ENCODE measurements at places on chromosomes 5 and 9.

- DNase-seq: no peak
Measured at GRCh38 chr5:9149988-9150387, 395.9 kb downstream of the SEMA5A start.

GRCh38 chr5:179577286-179577960 lies 27.1 kb downstream of the RUFY1 start:
- no peak for DNase-seq

- no peak for DNase-seq
Measured at GRCh38 chr9:76725011-76725546, 39.2 kb upstream of the PCA3 start.

DNA sequence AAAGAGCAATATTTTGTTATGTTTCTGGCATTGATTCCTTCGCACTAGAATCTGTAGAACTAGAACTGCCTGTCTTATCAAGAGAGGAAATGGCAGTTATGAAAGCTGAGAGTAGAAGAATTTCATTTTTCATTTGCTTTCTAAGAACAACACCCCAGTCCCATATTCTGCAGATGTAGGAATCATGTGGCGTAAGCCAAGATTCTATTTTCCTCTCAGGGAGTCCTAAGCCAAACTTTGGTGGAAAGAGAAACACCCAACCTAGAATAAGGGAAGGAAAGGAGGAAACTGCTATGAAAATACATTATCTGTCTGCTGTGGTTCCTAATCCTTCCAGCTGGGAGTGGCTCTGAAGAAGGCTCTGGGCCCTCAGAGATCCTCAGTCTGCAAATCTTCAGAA lies 1176.9 kb upstream of the C9orf72 start:
- DNase-seq: no peak

DNA sequence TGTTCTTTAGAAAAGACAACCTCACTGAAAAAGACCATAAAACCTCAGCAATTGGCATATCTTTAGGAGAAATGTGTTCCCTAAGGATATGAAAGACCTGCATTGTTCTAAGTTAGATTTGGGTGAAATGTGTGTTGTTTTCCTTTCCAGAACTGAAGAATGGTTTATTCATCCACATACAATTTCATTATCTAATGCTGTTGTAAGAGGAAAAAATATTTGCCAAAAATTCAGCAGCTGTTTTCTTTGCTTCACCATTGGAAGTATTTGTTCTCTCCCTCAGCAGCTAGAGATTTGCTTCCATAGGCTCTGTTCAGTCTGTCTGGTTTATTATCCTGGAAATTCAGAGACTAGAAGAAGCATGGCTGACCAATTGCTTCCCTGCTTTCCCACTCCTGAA lies 150.9 kb downstream of the ISOC1 start:
- DNase-seq: no peak

DNA sequence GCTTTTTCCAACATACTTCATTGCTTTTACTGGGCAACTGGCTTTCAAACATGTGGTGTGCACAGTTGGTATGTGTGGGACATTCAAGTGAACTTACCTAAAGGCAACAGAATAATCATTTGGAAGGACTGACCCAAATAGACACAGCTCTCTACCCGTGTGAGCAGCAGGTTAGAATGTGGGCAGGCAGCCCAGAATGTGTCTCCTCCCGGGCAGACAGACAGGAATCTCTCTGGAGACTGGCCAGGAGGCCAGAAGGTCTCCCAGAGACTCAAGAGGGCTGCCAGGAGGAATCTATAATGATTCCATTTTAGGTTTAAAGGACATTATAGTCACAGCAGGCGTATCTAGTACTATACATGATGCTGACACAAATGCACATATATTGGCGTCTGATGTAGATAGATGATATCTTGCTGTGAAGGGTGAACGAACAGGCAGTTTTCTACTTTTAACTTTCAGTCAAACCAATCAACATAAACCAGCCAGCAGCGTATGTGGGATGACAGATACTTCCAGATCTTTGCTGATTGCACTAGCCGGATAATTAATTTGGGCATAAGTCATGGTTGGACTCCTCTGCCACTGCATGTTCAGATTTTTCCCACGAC lies 297.4 kb upstream of the ZNF608 start:
- DNase-seq: no peak

DNA sequence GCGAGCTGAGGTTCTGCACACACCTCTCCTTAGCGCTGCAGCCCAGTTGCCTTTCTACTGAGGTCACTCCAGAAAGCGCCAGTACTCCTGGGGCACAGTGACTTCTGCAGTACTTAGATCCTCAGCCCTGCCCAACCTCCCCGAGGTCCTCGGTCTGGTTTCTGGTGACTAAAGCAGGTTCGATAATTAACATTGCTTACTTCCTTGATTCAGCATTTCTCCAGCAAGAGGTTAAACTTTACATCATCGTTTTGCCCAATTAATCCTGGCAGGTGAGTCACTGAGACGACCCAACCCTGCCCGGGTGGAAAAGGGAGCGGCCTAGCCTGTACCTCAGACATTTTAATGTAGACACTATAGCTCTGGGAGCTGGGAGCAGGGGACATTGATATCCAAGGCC lies 77.6 kb downstream of the PLAC8L1 start:
- no peak for DNase-seq

Data from GM13976 (cell line).